ENCODE measurements at places on chromosomes 1 and 21.

- DNase-seq = no peak
Observed at GRCh38 chr1:92924501-92924900, 36.8 kb downstream of the DIPK1A start.

GRCh38 chr1:160539990-160540858 is 17.2 kb upstream of the SLAMF6 start:
- DNase-seq = peak; percentile 70

DNA sequence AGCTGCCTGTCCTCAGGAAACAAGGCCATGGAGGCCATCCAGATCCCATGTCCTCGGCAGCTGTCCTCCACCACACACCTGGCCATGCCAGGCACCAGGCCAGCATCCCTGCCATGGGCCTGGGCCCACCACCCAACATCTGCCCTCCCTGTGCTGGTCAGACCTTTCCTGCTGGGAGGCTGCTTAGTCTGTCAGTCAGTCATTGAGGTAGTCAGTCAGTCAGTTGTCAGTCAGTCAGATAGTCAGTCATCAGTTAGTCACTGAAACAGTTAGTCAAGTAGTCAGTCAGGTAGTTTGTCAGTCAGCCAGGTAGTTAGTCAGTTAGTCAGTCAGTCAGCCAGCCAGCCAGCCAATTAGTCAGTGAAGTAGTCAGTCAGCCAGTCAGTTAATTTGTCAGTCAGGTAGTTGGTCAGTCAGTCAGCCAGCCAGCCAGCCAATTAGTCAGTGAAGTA is 17.2 kb downstream of the KRTAP10-1 start:
- DNase-seq = no peak

DNA sequence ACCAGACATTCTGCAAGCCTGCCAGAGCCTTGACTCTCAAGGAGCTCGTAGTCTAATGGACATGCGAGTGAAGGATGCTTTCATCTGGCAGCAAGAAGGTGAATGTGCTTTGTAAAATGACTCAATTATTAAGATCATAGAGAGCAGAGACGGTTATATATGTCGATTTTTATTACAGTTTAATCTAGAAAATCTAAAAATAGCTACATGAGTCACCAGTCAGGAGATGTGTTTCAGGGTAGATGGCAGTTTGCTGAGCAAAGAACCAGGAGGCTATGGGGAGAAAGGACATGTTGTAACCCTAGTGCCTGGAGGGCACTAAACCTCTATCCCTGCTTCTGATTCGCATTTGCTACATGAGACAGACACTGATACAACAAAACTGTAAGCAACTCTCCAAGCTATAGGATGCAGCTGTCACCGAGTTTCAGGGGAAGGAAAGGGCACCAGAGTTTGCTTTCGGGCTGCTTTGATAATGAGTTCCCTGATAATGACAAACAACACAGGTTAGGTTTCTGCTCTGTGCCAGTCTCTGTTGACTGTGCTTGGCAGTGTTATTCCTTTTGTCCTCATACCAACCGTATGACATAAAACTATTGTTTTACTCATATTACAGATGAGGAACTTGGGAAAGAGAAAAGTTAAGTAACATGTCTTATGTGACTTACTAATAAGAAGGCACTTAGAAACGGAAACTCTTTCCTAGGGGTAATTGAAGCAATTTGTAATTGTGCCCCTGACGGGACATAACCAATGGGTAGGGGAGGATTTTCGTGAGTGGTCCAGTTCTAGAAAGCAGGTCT is 43.2 kb downstream of the C1orf198 start:
- DNase-seq = no peak

DNA sequence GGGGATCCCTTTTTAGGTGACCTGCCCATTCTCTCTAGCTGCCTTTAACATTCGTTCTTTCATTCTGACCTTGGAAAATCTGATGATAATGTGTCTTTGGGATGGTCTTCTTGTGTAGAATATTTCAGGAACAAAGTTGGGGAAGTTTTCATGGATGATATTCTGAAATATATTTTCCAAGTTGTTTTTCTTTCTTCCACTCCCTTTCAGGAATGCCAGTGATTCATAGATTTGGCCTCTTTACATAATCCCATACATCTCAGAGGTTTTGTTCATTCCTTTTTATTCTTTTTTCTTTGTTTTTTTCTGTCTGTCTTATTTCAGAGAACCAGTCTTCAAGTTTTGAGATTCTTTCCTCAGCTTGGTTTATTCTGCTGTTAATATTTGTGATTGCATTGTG is 13.9 kb upstream of the SCMH1 start:
- DNase-seq = no peak

- no peak for DNase-seq
Observed at GRCh38 chr1:29317063-29317915, 81.0 kb downstream of the PTPRU start.

DNA sequence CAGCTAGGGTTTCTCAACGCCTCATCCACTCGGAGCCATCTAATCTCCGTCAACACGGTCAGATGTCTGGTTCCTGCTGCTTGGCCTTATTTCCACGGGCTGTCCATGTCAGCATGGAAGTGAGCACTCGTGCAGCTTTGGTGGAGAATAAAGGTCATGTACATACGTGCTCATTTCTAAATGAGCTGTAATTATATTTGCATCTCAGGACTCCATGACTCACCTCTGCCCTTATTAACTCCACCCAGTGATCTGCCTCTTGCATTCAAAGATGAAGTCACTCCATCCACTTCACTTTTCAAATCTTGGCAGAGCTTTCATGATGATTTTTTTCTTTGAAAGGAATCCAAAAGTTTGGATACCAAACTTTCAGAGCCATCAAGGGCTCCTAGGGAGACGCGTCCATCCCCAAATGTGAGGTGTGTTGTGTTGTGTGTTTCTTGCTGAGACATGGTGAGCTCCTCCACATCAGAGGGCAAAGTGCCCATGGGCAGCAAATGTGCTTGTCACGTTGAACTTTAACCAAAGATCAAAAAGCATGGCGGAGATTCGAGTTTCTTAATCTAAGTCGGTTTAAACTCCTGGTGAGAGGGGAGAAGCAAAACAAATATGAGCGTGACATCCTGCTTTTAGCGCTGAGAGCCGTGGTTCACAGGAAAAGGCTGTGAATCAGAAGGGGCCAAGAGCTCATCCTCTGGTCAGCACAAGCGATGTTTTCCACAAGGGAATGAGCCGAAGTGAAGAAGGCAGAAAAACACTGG is 68.6 kb upstream of the ERRFI1 start:
- DNase-seq = no peak

DNA sequence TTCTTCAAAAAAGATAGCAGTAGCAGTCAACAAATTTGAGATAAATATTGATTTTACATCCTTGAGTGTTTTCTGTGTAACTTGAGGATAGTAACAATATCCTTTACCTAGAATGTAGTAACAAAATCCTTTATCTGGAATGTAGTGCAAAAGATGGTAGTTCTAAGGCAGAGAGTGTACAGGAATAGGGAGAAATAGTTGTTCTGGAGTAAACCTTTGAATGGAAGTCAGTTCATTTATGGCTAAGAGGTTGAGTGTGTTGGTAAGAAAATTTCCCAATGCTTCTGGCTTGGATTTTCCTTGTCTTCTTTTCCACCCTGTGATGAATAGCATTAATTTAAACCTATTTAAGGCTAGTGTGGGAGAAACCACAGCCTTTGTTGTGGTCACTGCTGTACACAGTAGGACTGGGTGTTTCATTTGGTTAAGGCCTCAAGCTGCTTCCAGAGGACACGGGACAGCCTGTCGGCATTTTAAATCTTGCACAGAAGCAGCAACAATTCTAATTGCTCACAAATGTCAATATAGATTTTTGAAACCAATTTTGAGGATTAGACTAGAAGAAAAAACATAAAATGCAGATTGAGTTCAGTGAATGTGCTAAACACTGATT is 11.3 kb downstream of the NFIA start:
- DNase-seq = no peak

- no peak for DNase-seq
Observed at GRCh38 chr1:225413708-225414375, 14.0 kb downstream of the LBR start.

GRCh38 chr1:66012106-66012784 is 219.6 kb downstream of the PDE4B start:
- DNase-seq = no peak

DNA sequence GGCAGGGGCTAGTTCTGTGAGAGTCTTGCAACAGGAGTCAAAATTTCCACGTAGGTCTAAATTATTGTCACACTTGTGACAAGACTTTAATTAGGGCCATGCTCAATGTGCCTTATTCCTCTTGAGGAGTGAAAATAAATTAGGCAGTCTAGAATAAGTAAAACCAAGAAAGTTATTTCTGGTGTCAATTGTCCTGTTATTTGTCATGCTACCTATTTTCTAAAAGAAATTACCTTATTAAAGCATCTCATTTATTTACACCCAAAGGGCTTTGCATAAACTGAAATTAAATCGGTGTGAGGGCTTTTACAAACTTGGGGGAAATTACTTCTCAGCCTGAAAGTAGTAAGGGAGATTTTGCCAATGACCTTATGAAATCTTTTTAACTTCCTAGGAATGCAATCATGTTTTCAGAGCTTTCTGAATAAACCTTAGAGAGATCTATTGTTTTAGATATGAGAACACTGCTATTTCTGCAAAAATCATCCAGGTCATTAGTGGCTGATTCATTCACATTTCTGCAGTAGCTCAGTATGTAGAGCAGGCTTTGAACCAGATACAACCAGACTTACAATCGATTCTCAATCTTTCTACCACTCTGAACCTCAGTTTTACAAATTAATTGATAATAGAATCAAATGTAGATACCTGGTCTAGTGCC is 221.2 kb upstream of the SAMSN1 start:
- no peak for DNase-seq

DNA sequence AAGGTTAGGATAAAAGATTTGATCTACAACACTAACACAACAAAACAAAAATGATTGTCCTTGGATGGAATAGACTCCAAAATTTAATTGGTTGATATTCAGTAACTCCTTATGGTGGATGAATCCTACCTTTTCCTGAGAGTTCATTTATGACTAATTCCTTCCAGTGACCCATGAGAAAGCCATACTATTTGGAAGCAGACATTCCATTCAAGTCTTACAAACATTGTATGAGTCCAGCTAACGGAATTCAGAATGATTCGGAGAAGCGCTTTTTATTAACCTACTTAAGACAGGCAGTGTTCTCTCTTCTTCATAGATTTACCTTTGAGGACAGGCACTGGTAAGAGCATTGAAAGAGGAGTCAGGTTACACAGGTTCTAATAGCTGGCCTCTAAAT is 155.6 kb upstream of the ZNF648 start:
- no peak for DNase-seq

DNA sequence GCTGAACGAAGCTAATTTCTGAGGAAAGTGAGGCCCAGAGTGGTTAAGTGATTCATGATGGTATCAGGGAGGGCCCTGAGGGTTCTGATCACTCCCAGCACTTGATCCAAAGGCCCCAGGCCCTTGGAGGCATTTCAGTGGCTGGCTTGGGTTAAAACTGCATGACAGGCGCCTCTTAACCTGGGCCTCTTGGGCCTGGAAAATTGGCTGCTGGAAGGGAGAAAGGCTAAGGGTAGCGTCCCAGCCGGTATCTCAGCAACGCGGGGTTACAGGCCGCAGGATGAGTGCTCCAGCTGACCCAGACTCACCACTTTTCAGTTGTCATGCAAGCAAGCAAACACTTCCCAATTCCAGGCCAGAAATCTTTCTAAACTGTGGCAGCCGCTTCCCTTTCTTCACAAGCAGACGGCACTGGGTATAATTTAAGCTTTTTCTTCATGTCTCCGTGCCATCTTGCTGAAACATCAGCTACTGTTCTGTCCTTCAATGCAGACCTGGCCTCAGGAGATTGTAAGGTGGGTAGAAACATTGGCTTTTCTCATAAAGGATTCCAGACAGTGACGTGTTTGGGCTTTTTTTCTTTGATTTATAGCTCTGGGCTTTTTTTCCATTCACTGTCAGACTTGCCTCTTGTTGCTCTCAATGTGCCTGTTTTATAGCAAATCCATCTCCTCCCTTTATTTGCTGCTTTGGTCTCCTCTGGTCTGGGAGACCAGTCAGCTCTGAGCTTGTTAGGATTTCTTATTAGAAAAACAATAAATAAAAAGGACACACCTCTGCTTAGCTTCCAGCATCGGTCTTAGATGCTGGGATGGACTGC is 229.1 kb downstream of the KCNJ6 start:
- peak; percentile 30 for DNase-seq

- no peak for DNase-seq
Observed at GRCh38 chr21:42493109-42494060, 2.6 kb downstream of the RSPH1 start.

DNA sequence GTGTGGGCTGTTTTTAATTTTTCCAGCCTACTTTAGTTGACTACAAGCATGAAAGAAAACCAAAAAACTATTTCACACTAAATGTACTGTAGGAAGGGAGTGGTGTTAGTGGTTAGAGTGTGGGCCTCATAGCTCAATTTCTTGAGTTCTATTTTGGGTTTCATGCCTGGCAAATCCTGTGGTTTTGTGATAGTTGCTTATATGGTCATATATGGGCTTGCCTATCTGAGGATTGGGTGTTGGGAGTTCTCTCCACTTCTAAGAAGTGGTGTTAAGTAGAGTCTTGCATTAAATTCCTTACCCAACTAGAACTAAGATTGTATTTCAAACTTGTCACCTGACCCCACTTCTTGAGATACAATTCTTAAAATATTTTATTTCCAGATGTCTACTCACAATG is 37.8 kb upstream of the COL11A1 start:
- no peak for DNase-seq

GRCh38 chr1:88228114-88228513 is 456.0 kb upstream of the PKN2 start:
- no peak for DNase-seq

DNA sequence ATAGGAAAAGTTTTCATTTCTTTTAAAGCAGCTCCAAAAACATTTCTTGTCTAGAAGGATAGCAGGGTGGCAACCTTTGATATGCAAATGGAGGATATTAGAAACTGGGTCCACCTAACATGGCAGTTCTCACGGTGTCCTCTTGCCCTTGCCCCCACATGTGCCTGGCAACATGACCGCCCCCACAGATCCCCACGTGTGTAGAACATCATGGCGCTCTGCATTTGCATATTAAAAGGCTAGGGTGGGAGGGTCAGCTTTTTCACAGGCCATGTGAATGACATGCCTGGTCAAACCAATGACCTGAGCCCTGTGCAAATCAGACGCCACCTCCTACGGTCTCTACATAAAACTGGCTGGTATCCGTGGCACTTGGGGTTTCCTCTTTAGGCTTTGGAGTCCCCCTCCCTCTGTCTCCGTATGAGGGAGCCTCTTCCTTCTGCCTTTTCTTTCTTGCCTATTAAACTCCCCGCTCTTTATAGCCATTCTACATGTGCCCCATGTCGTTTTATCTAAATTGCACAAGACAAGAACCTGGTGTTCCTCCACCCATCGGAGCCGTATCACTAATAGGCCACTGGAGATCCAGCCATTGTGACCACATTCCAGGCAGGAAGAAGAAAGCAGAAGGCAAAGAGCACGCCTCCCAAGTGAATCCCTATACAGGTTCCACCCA is 71.3 kb downstream of the WDR4 start:
- peak; percentile 25 for DNase-seq

DNA sequence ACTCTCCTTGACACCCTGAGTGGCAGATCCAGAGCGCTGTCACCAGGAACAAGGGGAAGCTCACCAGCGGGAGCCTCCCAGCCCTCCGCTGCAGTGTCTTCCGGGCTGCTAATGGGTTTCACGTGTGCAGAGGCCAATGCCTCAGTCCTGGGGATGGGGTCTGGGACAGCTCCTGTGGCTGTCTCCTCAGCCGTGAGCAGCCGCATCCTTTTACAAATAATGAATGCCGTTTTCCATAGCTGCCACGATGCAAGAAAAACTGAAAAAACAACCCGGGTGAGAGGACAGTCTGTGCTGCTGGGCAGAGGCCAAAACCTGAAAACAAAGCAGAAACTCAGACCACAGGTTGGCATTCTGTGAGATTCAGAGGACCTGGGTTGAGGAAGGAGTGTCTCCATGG is 212.2 kb upstream of the RAB4A start:
- DNase-seq = no peak
